Aorta (tissue), 5 donors: ENCODE measurements at places on chromosomes 3 and 15.

- no peaks in the 10 kb centered on the region for H3K36me3 ChIP-seq
- no peak for DNase-seq
- no peaks in the 10 kb centered on the region for H3K4me1 ChIP-seq
- no peak overlapping the region for H3K27ac ChIP-seq
- H3K27me3 ChIP-seq = no peaks in the 10 kb centered on the region
These were observed 123.0 kb upstream of the PROK2 start for GRCh38 chr3:71907996-71908395.

DNA sequence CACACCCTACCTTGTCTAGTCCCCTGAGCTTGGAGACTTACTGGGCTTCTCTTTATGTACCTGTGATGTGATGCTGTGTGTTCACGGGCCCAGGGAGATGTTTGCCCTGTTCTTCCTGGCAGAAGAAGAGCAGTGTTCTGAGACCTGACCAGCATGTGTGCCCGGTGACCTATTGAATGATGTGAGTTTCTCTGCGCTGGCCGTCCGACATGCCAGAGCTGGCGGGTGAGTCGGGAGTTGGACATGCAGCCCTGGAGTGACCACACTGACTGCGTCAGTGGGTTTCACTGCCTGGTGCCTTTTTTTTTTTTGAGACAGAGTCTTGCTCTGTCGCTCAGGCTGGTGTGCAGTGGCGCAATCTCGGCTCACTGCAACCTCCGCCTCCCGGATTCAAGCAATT, 42.3 kb downstream of the CGNL1 start:
- H3K4me1 ChIP-seq = peaks cover 6% of the 10 kb centered on the region
- DNase-seq = no peak
- H3K4me3 ChIP-seq = no peak overlapping the region
- H3K36me3 ChIP-seq = no peaks in the 10 kb centered on the region

DNA sequence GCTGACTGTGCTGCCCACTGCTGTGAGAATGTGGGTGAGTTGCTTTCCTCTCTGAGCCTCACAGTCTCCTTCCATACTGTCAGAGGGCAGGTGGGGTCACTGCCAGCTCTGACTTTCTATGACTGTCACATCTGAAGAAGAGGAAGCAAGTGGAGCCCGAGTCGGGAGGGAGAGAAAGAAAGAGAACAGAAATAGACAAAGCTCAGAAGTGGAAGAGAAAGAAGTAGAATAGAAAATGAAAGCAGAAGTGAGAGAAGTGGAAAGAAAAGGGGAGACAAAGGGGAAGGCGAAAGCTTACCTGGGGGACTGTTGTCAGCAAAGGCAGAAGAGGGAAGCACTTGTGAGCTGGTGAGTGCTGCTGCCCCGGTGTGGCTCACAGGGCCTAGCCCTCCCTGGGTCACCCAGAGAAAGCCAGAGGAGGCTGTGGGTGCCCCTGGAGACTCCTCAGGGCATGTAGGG, 57.9 kb downstream of the EPHB1 start:
- peak; percentile 56 for DNase-seq
- no peaks in the 10 kb centered on the region for H3K36me3 ChIP-seq
- no peak overlapping the region for H3K27ac ChIP-seq
- no peaks in the 10 kb centered on the region for H3K4me1 ChIP-seq

DNA sequence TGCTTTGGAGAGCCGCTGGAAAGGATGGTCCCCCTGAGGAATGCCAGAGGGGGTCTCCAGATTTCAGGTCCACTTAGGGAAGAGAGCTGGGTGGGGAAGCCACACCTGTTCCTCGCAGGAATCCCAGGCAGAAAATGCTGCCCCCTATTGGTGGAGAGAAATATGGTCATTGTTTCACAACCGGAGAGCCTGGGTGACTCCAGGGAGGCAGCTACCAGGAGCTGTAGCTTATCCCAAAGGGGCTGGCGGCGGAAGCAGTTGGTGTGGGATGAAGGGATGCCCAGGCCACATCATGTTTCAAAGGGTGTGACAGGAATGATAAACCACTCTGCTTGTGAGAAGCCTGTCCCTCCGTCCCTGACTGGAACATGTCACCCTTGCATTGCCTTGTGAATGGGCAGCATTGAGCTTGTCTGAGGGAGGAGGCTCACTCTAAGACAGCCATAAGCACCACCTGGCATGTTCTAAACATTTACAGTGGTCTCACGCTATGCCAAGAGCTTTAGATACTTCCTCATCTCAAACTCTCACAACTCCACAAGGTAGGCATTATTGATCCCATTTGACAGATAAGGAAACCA, 34.5 kb downstream of the POMGNT2 start:
- no peak overlapping the region for H3K27ac ChIP-seq
- no peaks in the 10 kb centered on the region for H3K27me3 ChIP-seq
- H3K36me3 ChIP-seq = no peaks in the 10 kb centered on the region
- no peak for DNase-seq
- no peaks in the 10 kb centered on the region for H3K4me1 ChIP-seq
- no peak overlapping the region for H3K4me3 ChIP-seq

- no peak overlapping the region for H3K27ac ChIP-seq
- H3K27me3 ChIP-seq = no peaks in the 10 kb centered on the region
- no peaks in the 10 kb centered on the region for H3K4me1 ChIP-seq
- no peak overlapping the region for H3K4me3 ChIP-seq
- H3K36me3 ChIP-seq = no peaks in the 10 kb centered on the region
- DNase-seq = no peak
These were observed 10.7 kb upstream of the TRPM7 start for GRCh38 chr15:50697109-50697797.
